ENCODE measurements at places on chromosomes 4 and X.

- DNase-seq = no peak
Observed at GRCh38 chrX:153732401-153732800, 7.7 kb downstream of the ABCD1 start.

DNA sequence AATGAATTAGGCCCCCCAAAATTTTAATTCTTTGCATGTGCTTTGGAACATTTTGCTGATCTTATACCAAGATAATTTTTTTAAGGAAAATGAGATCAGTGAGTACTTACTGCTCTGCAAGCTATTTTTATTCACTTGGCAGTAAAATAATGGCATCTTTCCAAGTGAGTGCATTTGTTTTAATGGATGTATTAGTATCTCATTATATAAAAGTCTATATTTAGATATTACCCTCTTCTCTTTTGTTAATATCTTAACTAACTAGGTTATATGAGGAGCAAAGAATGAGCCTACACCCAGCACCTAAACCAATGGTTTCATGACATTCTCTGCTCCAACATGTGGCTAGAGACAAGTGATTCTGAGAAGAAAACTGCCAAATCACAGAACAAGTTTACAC, 21.1 kb upstream of the ARAF start:
- no peak for DNase-seq

DNA sequence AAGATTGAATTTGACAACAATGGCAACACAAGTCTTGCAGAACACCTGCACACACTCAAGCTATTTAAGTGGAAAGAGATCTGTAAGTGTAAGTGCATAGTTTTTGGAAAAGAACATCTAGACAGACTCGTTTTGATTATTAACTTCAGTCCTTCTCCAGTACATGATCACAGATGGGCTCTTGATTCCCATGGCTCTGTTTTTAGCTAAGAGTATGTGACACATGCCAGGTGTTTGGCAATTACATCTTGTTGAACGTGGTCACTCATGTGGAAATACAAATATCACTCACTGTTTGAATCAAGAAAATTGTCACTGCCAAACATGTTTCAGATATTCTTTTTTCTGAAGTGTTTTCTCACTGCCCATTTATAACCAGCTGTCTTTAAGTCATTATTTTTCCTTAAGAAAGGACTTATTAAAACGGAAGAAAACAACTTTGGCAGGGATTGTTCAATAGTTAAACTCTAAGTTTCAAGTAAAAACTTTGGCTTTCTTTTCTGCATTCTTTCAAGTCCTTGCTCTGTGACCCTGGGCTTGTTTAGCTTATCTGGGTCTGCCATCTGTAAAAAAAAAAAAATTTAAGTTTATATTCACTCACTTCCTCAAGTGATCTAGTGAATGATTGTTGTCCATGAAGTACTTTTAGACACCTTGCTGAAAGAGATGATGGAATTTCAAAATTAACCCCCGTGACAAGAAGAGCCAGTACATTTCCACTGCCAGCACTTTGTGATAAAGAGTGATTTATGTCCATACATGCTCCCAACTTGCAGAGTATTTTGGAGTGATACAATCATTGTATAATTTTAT, 125.4 kb downstream of the ATXN3L start:
- DNase-seq = no peak

DNA sequence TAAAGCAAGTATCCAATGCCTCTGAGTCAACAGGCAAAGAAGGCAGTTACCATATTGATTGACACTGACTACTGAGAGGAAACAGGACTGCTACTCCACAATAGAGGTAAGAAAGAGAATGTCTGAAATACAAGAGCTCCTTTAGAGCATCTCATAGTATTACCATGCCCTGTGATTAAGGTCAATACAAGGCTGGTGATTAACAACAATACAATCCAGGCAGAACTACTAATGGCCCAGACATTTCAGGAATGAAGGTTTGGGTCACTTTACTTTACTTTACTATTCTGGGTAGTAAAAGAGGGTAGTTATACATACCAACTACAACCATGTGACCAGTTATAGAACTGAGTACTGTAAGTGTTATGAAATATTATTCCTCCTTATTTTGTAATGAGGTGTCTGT, 44.5 kb downstream of the BRWD3 start:
- no peak for DNase-seq

GRCh38 chr4:46946919-46947536, 38.0 kb upstream of the COX7B2 start:
- DNase-seq = no peak

DNA sequence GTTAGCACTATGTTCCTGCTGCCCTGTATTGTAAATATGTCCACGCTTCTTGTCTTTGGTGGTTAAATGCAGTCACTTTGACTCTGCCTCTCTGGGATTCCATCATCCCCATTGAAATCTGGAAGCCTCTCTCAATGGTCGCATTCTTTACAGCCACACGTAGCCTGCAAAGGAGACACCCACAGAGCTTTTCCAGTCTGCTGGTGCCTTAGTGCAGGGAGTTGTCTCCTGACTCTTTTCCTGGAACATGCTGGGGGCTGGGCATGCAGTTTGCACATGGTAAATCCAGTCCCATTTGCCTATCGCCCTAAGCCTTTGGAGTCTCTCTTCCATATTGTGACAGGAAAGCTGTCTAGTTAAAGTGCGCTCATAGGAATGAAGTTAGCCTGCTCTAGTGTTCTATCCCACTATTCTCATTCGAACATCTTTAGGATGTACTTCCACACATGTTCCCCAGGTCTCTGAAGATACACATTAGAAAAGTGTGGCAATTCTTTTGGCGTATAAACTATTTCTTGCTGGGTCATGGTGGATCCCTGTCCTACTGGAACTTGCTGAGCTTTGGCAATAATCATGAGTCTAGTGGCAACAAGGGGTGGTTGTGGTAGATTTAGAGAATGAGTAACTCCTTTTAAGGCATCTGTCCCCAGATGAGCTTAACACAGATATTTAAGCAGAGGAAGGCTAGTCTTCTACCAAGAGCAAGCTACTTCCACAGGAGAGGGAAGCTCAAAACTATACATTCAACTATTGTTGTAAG, 33.7 kb downstream of the COQ2 start:
- DNase-seq = no peak

DNA sequence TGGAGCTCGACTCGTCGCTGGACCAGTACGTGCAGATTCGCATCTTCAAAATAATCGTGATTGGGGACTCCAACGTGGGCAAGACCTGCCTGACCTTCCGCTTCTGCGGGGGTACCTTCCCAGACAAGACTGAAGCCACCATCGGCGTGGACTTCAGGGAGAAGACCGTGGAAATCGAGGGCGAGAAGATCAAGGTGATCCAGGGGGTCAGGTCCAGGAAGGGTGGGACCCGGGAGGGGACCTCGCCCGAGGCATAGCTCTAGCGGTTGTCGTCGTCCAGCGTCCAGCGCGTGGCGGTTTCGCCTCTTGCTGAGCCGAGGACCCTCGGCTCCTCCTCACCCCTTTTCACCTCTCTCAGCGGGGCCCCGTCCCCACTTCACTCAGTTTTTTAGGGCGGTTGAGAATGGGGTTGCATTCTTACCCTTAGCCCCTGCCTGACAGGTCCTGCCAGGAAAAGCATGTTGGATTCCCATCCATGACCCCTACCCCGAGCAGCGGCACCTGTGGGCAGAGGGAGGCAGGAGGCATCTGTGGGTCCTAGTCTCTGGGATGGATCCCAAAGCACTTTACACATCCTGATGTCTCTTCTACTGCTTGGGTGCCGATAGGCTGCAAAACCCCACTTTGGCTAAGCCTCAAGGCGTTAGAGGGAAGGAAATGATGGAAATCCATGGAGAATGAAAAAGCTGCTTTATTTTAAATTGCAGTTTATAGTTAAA, 524 bp downstream of the RAB33A start:
- DNase-seq = no peak

GRCh38 chrX:31166416-31166815, 94.6 kb upstream of the FTHL17 start:
- no peak for DNase-seq

- DNase-seq = no peak
Observed at GRCh38 chr4:71217688-71218087, 121.1 kb upstream of the SLC4A4 start.

GRCh38 chr4:187849556-187850225, 145.9 kb upstream of the ZFP42 start:
- DNase-seq = no peak

DNA sequence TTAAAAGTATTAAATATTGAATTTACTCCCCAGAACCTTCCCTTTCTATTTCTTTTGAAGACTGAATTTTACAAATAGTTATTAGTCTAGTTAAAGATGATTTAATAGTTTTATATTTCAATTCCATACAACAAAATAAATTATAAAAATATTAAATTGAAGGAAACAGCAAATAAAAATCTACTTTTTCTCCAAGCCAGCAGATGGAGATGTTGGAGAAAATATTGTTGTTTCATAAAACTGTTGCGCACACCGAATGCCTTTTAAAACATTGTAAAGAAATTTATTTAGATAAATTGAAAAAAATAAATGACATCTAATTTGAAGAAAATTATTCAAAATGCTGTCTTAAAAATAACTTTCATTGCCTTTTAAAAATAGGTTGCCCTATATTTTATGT, 5.5 kb downstream of the GRIA2 start:
- no peak for DNase-seq

DNA sequence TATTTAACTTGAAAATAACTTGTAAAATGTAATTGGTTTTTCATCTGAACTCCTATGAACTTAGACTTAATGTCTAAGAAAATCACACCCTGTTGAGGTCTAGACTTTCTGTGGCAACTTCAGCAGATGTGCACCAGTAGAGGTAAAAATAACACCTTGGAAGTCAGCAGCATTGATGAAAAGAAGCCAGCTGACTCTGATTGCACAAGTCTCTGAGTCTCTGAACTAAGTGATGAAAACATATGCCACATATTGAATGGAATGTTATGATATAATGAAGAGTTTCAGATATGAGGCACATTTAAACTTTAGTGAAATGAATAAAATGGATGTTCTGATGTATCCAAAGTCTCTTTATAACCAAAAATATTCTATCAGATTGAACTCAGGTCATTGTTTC, 155.4 kb downstream of the GPM6A start:
- no peak for DNase-seq

- no peak for DNase-seq
Observed at GRCh38 chr4:178738026-178738425, 1295.8 kb upstream of the AGA start.

DNA sequence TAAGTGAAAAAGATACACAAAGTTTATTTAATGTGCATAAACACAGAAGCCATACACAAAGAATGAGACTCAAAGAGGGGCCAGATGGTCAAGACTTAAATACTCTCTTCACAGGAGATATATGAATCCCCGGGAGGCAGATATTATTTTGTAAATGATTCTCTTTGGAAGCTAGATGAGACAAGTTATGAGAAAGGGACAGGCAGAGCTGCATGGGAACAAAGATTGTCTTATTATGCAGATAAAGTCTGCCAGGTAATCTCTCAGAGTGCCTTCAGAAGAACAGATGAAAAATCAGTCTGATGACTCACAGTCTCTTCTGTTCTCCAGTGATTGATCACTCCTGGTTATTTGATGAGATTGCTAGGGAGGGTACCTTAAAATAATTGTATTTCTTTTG, 89.0 kb downstream of the NAF1 start:
- DNase-seq = no peak

GRCh38 chr4:17168571-17168970, 270.1 kb upstream of the LDB2 start:
- no peak for DNase-seq

DNA sequence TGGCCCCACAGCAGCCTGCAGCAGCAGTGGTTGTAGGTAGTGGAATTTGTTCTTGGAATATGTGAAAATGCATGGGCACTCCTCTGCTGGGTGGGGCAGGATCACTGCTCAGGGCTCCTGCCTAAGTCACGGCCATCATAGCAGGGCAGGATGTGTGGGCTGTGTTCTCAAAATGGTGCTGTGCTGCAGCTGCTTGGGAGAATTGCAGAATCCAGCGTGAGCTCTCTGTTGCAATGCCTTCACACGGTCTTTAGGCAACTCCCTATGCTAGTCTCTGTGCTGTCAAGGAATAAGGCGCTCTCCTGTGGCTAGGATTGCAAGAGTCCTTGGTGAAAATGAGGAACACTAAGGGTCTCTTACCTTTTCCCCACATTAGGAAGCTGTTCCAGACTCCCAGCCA, 42.9 kb downstream of the F8 start:
- DNase-seq = no peak

GRCh38 chrX:24341795-24342194, 18.6 kb upstream of the SUPT20HL1 start:
- DNase-seq = no peak

- DNase-seq = no peak
Observed at GRCh38 chr4:152398060-152398459, 137.8 kb downstream of the FBXW7 start.

DNA sequence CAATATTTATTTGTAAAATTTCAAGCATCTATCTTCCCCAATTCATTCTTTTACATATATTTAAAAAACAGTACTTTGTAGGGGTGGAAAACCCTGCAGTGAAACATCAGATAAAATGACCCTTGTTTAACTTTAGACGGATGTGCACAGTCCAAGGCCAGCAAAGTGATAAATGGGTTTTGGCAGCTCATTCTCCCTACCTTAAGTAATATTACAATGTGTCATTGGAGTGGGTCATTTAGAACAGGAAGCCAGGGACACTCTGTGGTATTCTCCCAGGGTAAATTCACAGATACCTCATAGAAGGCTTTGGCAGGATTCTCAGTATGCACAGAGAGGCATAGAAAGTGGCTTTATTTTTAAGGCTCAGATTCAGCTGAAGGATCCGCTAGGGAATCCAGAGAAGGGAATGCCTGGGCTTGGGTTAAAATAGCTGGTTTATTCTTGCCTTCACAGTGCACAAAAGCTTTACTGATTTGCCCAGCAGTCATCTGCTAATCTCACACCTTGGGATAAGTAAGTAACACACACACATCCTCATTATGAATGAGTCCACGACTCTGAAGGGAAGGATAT, 206.7 kb downstream of the RASL11B start:
- no peak for DNase-seq

DNA sequence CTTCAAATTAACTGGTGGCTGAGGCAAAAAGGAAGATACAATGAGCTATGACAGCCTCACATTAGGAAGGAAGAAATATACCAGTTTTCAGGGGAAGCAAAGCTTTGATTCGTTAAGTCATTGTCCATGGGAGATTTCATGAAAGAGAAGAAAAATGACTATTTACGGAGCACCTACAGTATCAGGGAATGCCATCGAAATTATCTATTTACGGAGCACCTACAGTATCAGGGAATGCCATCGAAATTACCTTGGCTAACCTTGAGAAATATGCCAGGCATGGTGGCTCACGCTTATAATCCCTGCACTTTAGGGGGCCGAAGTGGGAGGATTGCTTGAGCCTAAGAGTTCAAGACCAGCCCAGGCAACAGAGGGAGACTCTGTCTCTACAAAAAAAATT, 28.5 kb upstream of the IQSEC2 start:
- no peak for DNase-seq

DNA sequence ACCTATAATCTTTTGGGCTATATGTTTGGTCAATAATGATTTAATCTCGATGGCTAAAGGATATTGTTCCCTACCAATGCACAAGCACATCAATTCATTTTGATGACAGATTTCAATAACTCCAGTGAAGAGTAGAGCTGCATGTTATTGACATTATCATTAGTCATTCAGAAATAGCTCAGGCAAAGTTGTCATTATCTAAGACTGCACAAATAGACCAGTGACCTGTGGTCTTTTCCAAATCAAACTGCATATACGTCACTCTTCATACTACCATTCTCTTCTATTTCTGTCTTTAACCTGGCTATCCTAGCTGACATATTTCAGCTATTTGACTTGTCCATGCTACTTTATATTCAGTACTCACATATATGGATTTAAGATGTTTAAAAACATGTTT, 1050.8 kb downstream of the C4orf33 start:
- no peak for DNase-seq
